ENCODE measurements at places on chromosomes 3 and 15.

DNA sequence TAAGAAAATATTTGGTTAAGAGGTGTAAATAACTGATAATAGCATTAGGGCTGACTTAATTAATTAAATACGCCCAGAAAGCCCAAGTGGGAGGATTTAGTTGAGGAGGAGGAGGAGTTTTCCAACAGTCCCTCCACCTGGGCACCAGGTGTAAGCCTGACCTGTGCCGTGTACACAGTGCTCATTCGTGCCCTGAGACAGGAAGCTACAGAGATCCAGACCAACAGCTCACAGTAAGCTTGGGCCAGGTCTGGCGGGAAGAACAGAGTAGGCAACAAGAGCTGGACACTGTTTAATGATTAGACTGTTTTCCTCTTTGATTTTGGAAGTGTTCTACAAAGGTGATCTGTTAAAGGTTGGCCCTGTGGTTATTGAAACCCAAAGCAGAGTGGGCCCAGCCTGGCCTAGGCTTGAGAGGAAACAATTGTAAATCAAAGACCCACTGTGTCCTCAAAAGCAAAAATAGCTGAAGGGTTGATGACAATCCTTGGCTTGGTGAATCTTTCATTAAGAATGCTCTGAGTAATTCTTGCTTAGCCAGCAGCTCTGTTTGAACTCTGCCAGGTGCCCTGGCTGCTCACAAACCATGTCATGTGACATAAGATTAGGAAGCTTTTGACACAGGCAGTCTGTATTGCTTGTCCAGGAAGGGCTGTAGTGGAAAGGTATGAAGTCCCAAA lies 13.8 kb downstream of the SQOR start:
- no peak for DNase-seq

DNA sequence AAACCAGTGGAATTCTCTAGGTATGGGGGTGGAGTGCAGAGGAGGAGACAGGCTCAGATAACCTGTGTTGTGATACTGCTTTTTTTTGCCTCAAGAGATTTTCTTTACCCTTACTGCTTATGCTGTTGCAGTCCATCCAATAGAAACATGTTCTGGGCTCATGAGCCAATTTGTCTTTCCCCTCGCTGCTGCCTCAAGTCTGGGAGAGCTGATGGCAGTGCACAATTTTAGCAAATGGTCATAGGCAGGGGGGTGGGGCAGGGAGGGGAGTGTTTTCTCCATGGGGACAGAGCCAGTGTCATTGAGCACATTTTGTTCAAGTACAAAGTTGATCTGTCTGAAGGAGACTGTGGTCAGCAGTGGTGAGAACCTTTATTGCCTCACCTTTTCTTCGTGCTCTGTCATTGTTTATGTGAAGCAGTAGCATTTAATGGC lies 134.9 kb downstream of the MBNL1 start:
- DNase-seq: no peak

GRCh38 chr3:109021556-109021955 lies 67.9 kb upstream of the GUCA1C start:
- DNase-seq: no peak

DNA sequence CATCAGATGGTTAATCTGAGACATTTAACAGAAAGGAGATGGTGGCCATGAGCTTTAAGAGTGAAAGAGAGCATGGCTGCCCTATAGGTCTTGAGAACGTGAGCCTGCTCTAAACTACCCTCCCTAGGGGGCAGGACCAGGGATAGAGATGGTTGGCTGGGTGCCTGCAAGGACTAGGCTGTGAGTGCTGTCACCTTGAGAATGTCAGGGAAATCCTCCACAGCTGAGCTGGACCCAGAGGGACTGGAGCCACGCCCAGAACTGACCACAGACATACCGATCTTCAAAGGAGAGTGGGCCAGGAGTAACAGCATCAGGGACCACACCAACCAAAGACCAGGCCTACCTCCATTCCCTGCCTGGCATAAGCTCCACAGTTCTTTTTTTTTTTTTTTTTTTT lies 53.6 kb upstream of the UBE2E1 start:
- no peak for DNase-seq

DNA sequence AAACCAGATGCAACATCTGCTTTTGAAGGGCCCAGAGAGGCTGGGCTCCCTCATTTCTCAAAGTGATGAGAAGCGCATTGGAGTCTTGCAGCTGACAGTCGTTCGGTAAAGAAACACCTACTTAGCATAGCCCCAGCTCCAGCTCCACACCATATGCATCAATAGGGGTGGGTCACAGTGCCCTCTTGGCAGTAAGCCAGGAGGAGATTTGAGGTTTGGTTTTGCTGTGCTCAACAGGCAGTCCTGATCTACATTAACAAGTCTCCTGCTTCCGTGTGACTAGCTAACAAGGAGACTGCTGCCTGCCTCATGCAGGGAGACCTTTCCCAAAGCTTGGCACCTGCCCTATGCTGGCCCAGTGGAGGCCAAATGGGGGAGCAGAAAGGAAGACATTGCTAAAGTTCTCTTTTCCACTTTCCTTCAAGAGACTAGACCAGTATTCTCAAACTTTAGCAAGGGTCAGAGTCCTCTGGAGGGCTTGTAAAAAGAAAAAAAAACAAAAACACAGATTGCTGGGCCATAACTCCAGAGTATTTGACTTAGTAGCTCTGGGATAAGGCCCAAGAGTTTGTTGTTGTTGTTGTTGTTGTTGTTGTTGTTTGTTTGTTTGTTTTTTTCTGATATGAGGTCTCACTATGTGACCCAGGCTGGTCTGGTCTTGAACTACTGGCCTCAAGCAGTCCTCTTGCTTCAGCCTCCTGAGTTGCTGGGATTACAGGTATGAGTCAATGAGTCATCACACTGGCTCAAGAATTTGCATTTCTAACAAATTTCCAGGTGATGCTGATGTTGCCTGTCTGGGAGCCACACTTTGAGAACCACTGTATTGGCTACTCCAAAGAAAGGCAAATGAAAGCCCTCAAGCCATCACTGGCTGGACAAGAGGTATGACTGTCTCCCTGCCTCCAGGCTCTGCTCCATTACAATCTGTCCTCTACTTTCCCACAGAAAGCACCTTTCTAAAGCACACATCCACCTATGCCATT lies 294.9 kb downstream of the RORA start:
- no peak for DNase-seq

GRCh38 chr15:95262866-95263564 lies 1031.7 kb downstream of the MCTP2 start:
- DNase-seq: no peak

DNA sequence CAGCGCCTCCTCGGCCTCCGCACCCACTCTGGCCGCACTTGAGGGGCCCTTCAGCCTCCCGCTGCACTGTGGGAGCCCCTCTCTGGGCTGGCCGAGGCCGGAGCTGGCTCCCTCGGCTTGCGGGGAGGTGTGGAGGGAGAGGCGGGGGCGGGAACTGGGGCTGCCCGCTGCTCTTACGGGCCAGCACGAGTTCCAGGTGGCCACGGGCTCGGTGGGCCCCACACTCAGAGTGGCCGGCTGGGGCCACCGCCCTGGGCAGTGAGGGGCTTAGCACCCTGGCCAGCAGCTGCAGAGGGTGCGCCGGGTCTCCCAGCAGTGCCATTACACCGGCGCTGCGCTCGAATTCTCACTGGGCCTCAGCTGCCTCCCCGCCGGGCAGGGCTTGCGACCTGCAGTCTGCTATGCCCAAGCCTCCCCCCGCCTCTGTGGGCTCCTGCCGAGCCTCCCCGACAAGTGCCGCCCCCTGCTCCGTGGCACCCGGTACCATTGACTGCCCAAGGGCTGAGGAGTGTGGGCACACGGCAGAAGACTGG lies 167.1 kb upstream of the PLSCR5 start:
- DNase-seq: no peak

GRCh38 chr3:152120601-152121269 lies 148.0 kb upstream of the MBNL1 start:
- no peak for DNase-seq

GRCh38 chr15:54089776-54090175 lies 111.5 kb downstream of the UNC13C start:
- no peak for DNase-seq

- no peak for DNase-seq
Measured at GRCh38 chr3:66229931-66230330, 9.1 kb downstream of the SLC25A26 start.

DNA sequence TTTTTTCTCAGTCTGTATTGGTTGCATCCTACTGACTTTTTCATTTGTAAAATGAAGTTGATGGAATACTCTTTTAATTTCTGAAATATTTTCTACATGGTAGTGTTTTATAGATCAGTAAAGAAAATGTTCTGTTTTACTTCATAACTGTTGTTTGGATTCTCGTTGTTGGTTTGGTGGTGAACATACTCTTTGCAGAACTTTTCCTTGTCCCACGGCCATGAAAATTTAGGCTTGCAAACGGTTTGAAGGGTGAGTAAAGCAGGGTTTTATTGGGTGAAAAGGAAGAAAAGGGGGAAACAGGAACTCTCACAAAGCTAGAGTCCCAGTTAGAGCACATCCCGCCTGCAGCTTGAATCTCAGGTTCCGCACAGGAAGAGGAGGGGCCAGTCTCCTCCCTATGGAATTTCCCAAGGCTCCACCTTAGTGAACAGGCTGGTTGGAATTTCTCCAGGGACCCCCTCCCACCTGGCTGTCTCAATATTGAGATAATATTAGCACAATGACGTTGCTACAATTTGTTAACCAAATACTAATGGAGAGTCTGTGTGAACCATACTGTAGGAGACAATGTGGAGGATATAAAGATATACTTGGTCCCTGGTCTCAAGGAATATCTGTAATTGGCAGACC lies 5.6 kb downstream of the PDCD6IP start:
- DNase-seq: no peak

DNA sequence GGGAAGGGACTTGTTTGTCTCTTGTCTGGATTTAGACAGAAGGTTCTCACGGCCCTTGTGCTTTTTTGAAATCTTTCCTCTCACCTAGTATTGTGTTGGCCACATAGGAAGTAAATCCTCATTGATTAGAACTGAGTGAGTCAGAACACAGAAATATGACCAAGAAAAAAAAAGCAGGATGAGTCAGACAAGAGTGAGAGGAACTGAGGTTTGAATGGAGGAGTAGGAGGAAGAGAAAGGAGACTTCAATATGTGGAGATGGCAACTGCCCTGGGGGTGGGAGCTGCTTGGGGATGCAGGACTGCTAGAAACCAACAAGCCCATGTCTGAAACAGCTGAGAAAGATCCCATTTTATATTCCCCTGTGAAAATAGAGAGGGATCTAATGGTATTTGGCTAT lies 194.1 kb upstream of the ZBTB20 start:
- DNase-seq: no peak

DNA sequence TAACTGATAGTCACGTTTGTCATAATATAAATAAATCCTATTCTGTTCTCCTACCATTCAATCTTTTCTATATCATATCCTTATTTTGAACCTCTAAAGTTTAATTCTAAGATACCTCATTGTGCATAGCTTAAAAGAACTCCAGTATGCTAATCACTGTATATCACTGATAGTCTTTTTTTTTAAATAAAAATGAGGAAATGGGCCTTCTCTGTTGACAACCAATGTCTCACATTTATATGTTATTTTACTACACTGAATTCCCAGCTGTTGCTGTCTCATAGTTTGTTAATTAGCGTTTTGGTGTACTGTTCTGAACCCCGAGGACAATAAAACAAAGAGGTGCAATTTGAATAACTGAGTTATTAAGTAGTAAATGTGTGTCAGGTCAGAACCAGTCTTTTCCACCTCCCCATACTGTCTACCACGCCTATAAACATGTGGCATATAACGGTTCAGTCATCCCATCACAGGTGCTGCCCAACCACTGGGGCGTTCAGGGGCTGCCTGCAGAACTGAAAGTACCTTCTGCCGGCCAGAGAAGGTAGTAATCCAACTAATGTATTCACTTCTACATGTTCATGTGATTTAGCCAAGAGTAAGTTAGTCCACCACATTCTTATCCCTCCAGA lies 14.9 kb downstream of the CBLB start:
- no peak for DNase-seq
